Right atrium auricular region (tissue), 2 donors: ENCODE measurements at places on chromosomes 16 and 17. TPM values are rescaled to one million over a fixed set of nuclear protein-coding genes. Genes with fewer than 3 reads are reported as not detected.

DNA sequence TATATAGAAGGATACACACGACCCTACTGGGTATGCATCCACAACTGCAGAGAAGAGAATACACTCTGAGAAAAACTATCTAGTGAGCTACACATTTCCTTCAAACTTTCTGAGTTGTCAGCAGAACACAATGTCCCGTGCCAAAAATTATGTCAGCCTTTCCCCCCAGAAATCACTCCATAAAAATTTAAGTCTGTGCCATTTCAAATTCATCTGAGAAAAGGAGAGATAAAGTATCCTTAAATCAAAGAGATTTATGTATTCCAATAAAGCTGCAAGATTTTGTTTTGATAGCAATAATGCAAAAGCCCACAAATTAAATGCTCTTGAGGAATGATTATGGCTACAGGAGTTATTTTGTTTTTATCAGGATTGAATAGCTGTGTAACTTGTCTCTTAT, 760.1 kb downstream of the CDH11 start:
- DNase-seq = no peak

DNA sequence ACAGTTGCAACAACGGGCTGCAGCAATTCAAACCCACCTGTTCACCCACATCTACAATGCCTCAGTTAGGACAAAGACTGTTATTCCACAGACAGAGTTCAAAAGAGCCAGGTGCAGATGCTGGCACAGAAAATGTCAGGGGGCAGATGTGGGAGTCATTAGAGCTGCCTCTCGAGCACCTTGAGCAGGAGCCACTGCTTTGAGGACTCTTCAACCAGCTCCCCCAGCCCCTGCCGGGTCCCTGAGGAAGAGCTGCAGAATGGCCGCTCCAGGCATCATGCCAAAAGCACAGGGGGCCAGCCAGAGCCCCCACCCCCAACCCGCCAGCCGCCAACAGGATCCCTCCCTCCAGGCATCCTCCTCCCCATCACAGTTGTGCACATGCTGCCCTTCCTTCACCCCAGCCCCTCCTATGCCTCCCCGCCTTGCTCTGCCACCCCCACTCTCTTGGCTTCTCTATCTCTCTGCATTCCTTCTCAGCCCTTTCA, 20.8 kb downstream of the C17orf67 start:
- DNase-seq = no peak

The SPIRE2 gene
- total RNA-seq = 1.8 TPM

- no peak for DNase-seq
These were observed 64.1 kb downstream of the PLD6 start for GRCh38 chr17:17141860-17142552.

The PLXDC1 gene
- total RNA-seq = 9.3 TPM

DNA sequence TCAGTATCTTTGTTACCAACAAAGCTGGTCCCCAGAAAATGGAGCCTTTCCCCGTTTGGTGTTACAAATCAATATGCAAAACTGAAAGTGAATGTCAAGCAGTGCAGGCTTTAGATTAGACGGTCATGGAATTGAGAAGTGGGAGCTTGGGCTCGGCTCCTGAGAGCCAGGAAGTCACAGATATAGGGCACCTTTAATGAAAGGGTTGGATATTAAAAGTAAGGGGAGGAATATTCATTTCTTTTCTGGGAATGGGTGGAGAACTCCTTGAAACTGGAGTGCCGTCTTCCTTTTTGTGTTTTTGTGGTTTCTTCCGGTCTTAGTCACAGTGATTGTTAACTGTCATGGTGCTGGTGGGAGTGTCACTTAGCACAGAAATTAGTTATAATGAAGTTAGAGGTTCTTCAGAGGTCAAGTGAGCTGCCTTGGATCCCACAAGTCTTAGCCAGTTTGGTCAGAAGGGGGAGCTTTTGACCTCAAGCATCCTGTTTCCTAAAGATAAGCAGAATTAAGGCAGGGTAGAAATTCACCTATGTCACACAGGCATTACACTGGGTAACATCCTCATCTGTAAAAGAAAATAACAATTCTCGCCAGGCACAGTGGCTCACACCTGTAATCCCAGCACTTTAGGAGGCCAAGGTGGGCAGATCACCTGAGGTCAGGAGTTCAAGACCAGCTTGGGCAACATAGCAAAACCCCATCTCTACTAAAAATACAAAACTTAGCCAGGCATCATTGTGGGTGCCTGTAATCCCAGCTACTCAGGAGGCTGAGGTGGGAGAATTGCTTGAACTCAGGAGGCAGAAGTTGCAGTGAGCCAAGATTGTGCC, 9.6 kb upstream of the EIF1 start:
- DNase-seq = no peak

- DNase-seq = no peak
These were observed 25.7 kb downstream of the PHKB start for GRCh38 chr16:47486856-47487255.

GRCh38 chr17:15744074-15744676, 12.1 kb downstream of the TBC1D26 start:
- no peak for DNase-seq

GRCh38 chr17:41367426-41368075, 2.1 kb downstream of the KRT33B start:
- no peak for DNase-seq

GRCh38 chr17:1315891-1316403, 36.5 kb downstream of the TRARG1 start:
- no peak for DNase-seq

The DPEP3 gene
- total RNA-seq = not detected

DNA sequence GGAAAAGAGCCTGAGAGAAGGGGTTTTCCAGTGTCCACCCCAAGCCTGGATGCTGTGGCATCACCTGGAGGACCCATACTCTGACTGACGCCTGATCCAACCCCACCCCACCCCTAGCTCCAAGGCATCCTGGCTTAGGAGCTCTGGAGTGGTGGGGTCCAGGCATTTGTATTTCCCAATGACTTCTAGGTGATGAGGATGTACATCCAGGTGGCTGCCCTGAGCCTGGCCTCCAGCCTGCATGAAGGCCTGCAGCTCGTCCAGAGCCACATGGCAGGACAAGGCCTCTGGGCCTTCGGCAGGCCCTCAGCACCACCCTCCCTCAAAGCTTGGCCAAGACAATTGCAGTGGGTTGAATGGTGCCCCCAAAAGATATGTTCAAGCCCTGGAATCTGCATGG, 347.5 kb downstream of the C16orf95 start:
- no peak for DNase-seq

DNA sequence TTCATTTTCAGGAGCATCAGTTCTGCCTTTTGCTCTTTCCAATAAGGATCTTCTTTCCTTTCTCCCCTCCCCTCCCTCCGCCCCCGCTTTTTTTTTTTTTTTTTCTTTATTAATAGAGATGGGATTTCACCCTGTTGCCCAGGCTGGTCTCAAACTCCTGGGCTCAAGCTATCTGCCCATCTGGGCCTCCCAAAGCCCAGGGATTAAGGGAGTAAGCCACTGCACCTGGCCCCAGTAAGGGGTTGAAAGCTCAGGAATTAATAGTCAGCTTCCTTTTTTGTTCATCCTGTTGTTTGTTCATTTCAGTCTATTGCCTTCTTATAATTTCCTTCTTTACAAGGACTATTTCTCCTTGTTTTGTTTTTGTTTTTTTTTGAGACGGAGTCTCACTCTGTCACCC, 7.9 kb upstream of the C17orf58 start:
- DNase-seq = no peak

- no peak for DNase-seq
These were observed 7.1 kb upstream of the B4GALNT2 start for GRCh38 chr17:49125449-49125848.

The NUPR1 gene
- 12.4 TPM for total RNA-seq

The EPN3 gene
- total RNA-seq = 4.5 TPM

GRCh38 chr17:1807890-1808289, 21.8 kb downstream of the SMYD4 start:
- DNase-seq = no peak

DNA sequence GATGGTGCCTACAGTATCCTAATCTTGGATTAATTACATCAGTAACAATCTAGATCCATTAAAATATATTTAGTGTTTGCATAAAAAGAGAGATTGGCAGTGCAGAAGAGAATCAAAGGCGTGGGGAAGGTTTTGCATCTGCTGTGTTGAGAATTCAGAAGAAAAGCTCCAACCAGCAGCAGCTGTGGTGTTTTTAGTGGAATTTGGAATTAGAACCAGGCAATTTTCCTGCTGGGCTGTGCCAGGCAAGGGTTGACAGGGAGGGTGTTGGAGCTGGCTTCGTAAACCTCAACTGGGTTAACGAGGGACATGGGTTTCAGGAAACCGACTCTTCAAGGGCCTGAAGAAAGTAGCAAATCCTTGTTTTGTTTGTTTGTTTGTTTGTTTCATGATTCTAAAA, 107.8 kb upstream of the WSCD1 start:
- no peak for DNase-seq

DNA sequence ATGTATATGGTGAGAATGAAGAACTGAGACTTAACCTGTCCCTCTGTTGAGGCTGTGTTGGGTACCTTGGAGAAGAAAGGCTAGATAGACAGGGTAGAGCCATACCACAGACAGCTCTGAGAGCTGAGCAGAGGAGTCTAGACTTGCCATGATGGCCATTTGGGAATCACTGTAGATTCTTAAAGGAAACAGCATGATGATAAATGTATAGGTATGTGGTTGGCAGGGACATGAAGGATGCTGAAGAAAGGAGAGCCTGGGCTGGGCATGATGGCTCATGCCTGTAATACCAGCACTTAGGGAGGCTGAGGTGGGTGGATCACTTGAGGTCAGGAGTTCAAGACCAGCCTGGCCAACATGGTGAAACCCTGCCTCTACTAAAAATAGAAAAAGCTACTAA, 114.4 kb upstream of the HAS3 start:
- DNase-seq = no peak

The TPSAB1 gene
- 2.6 TPM for total RNA-seq

DNA sequence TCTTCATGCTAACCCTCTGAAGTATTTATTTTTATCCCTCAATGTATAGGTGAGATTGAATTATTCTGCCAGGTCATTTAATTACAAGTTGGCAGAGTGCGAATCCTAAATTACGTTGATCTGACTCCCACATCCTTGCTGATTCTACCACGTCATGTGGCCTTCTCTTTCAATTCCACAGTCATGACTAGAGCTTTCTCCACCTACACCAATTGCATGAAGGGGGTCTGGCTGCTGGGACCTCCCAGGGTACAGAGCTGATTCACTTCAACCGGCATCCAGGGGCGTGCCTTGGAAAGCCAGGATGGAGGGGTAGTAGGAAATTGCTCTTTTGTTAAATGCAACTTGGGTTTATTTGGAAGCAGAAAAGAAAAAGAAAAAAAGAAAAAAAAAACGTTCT, 41.1 kb upstream of the CDH13 start:
- no peak for DNase-seq

- no peak for DNase-seq
These were observed 2.0 kb downstream of the CAMKK1 start for GRCh38 chr17:3890878-3891219.

GRCh38 chr16:70341600-70341999, 5.1 kb upstream of the DDX19A start:
- DNase-seq = no peak

DNA sequence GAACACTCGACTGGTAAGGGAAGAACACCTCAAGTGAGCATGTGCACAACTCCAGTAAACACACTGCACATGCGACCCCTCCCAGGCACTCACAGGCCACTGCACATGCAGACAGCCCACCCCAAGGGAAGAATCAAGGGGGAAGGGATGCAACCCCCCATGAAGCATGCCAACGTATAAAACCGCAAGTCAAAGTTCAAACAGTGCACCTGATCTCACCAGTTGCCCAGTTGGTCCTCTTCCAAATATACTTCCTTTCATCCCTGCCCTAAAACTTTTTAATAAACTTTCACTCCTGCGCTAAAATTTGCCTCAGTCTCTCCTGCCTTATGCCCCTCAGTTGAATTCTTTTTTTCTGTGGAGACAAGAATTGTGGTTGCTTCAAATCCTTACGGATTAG, 51.0 kb upstream of the TOM1L1 start:
- DNase-seq = no peak

The ZFHX3 gene
- 9.2 TPM for total RNA-seq

DNA sequence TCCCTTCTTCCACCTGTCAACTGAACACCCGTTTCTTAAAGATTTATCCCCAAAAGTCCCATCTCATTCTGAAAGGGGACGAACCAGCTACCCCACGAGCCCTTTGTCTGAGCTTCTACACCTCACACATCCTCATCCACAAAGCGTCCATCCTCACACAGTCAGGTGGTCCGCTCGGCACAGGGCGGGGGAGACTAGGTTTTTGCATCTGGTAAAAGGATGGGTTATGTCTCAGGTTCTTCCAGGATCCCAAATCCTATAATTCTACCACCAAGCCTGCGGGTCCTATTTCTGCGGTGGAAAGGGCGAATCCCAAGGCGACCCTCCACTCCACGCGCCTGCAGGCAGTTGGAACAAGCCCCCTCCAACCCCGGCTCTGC, 458 bp downstream of the GFOD2 start:
- no peak for DNase-seq

DNA sequence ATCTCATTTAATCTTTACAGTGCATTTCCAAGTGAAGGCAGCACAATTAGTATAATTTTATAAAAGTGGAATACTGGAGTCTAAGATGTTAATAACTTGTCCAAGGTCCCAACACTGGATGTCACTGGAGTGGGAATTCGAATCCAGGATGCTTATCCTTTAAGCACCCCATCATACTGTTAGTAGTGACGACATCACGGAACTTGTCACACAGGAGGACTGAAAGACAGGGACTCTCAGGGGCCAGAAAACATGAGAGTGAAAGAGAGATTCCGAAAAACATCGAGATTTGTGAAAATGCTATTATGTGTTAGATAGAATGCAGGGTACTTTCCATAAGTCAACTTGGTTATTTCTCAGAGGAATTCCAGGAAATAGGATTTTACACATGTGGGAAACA, 374.0 kb downstream of the GRIN2A start:
- DNase-seq = no peak

The PPP1R27 gene
- not detected for total RNA-seq

DNA sequence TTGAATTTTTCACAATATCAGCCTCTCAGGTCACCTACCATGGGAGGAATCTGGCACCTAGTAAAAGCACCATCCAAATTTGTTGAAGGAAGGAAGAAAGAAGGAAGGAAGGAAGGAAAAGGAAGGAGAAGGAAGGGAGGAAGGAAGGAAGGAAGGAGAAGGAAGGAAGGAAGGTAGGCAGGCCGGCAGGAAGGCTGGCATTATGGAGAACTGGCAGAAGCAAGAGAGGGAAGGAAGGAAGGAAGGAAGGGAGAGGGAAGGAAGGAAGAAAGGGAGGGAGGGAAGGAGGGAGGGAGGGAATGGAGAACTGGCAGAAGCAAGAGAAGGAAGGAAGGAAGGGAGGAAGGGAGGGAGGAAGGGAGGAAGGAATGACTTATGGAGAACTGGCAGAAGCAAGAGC, 24.3 kb downstream of the WSCD1 start:
- DNase-seq = no peak

DNA sequence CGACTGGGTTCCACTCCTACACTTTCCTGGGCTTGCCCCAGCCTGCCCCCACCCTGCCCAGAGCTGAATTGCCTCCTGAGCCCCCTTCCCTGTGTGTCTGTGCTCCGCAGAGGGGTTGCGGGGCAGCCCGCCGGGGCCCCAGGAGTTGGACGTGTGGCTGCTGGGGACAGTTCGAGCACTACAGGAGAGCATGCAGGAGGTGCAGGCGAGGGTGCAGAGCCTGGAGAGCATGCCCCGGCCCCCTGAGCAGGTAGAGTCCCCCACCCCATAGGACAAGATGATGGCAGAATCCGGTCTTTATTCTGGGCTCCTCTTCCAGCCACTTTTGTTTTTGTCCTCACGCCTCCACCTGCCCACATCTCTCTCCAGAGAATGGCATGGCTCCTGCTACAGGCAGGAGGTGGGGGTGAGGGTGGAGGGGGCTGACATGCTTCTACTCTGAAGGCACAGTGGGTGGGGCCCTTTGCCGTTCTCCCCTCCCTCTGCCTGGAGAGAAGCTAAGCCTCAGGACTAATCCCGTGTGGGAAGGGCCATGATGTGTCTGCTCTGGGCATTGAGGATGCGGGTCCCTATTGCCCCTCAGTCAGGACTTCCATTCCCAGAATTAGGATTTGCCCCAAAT, 3.5 kb downstream of the ACBD4 start:
- DNase-seq = no peak
